ENCODE measurements at places on chromosomes 4 and X. TPM values are rescaled to one million over a fixed set of nuclear protein-coding genes. Genes with fewer than 3 reads are reported as not detected.

Gene EPGN
- not detected for total RNA-seq

Gene BTK
- total RNA-seq: not detected

Gene CSN1S1
- total RNA-seq: not detected

Gene LNX1
- 1.6 TPM for total RNA-seq

Gene NAP1L2
- total RNA-seq: 0.49 TPM

Gene SPANXC
- total RNA-seq: not detected

Measured in fibroblast of the aortic adventitia (primary cell).